ENCODE measurements at places on chromosomes 11 and 22.

DNA sequence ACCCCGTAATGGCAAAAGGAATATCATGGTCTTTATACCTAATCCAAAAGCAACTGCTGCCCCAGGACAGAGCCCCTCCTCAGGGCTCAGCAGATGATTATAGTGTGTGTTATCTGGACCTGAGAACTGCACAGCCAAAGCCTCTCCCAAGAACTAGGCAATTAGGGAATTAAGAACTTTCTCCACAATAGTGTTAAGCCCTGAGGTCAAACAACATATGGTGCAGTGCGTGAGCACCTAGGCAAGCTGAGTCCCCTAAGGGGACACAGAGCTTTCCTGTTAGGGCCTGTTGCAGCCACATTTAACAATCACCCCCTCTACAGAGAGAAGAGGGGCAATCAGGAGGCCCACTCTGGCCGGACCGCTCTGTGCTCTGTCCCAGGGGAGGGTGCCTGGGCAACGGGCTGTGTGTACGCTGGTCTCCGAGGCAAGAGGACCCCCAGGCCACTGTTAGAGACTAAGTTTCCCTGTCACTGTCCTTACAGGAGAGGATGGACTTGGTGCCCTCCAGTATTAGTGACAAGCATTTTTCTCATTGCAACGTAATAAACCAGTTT lies 1.4 kb upstream of the KCNJ5 start:
- DNase-seq: no peak

DNA sequence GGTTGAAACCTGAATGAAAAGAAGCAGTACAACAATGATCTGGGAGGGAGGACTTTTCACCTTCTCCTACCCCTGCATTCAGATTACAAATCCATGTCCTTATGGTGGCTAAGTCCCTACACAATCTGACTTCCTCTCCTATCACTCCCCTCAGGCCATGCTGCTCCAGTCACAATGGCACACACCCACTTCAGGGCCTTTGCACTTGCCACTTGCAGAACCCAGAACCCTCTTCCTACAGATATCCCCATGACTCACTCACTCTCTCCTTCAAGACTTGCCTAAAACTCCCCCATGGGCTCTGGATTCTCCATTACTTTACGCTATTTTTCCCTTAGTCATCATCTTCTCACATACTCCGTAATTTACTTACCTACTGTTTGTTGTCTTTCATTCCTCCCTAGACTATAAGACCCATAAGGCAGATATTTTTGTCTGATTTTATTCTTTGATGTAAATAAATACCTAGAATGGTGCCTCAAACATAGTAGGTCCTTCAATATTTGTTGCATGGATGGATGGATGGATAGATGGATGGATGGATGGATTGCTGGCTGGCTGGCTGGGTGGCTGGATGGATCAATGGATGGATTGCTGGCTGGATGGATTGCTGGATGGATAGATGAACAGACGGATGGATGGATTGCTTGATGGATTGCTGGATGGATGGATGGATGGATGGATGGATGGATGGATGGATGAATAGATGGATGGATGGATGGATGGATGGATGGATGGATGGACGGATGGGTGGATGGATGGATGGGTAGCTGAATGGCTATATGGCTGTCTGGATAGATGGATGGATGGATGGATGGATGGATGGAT lies 94.7 kb upstream of the NAV2 start:
- DNase-seq: no peak

DNA sequence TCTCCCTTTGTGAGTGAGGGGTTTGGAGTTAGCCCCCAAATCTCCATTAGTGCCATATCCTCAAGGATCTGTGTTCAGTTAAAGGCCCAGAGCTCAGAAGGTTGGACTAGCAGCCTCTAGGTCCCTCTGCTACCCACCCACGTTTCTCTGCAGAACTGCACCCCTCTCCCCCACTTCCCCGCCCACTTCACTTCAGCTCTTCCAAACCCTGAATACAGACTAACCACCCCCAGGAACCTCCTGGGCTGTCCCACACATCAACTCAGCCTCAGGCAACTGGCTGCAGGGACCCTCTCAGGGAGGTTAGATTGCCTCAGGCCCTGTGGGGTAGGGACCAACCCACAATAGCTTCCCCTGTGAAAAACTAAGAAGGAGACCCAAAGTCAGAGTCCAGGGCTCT lies 840 bp downstream of the VPREB3 start:
- DNase-seq: no peak

- DNase-seq: no peak
These were observed 17.4 kb upstream of the ETS1 start for GRCh38 chr11:128604723-128605122.

DNA sequence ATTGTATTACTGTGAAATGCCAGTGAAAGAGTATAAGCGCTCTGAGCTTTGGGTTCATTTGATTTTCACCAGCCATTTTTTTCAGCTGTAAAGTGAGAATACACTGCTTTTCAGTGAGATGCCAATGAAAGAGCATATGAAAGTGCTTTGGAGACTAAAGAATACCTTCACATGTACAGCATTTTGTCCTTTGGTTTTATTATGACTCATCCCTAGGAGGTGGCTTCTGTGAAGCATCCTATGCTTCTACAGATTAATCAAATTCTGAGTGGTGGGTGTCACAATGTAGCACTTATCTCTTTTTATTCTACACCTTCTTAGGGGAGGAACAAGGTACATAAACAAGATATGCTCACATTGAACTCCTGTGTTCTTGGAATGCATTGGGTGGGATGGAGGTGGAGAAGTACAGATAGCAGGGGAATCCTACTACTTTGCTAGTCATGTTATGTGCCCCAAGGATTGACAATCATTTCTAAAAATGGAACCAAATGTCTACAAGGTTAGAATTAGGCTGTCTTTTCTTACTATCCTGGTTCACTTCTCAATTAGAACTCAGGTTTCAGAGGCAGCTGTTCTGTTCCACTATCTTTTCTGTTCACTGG lies 18.7 kb downstream of the TRIM44 start:
- no peak for DNase-seq

- no peak for DNase-seq
These were observed 243.7 kb downstream of the TTC28 start for GRCh38 chr22:28435982-28436381.

GRCh38 chr11:61917334-61918109 lies at the start of gene RAB3IL1:
RAB3IL1 (minus strand) TSS chr11:61917566; CDS start chr11:61917367, 199 bp downstream.
- DNase-seq: no peak

DNA sequence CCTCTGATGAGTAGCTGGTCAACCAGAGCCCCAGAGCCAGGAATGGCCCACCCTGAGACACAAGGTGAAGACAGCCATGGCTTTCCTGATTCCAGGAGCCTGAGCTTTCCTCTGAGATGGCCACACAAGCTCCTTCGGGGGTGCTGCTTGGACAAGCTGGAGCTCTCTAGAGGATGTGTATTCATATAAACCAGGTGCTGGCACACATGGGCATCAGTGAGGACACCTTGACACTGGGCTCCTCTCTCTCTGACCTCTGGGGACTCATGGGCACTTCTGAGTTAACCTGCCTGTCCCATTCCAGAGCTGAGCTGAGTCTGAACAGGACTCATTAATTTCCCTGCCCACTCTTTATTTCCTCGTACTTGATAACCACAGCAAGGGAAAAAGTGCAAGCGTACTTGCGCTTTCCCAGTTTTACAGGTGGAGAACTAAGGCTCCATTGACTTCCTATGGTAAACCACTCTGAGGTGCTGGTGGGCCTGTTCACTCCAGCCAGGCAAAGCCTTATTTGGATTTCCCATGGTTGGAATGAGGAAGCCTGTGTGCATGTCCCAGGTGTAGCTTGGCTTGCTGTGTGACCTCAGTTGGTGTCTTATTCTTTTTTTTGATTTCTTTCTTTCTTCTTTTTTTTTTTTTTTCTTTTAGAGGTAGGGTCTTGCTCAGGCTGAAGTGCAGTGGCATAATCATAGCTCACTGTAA lies 25.4 kb downstream of the INSC start:
- DNase-seq: no peak

DNA sequence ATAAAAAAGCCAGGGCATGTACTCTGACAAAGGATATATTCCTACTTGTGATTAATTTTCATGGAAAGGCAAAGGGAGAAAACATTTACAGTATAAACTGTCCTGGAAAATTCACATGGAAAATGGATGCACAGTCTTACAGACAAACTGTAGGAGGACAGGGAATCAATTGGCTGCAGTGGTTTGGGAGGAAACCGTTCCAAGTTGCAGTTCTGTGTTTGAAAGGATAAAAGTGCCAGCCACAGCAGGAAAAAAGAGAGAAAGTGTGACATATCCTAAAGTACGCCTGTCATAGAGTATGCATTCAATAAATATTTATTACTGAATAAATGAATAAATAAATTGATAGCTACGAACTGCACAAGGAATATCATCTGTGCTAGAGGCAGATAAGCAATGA lies 462.9 kb downstream of the RAB38 start:
- DNase-seq: no peak

- DNase-seq: no peak
These were observed 39.0 kb downstream of the BMAL1 start for GRCh38 chr11:13316528-13316961.

DNA sequence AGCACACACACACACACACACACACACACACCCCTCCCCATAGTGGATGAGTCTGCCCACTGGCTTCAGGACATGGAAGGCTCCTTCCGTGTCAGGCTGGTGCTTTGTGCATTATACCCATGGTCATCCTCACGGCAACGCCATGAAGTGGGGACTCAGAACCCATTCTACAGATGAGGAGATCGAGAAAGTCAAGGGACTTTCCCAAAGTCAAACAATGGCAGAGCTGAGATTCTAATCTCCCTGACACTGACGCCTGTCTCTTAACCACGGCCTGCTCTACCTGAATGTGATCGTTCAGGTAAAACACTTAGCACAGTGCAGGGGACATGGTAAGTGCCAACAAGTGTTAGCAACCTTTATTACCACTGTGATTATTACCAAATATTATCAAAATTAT lies 4.3 kb upstream of the MN1 start:
- no peak for DNase-seq

Data from effector CD4-positive, alpha-beta T cell (primary cell).